ENCODE measurements at places on chromosomes 16 and 17.

DNA sequence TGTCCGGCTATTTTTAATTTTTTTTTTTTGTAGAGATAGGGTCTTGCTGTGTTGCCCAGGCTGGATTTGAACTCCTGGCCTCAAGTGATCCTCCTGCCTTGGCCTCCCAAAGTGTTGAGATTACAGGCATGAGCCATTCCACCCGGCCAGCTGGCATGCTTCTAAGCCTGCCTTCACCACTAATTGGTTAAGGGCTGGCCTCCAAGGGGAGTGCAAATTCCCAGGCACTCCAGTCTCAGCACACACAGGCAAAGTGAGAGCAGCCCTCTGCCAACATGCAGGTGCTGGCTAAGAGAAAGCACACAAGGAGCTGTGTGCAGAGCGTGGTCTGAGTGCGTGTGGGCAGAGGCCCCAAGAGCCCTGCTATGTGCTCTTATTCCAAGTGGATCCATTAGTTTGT, 149.8 kb upstream of the HS3ST2 start:
- no peak for DNase-seq

DNA sequence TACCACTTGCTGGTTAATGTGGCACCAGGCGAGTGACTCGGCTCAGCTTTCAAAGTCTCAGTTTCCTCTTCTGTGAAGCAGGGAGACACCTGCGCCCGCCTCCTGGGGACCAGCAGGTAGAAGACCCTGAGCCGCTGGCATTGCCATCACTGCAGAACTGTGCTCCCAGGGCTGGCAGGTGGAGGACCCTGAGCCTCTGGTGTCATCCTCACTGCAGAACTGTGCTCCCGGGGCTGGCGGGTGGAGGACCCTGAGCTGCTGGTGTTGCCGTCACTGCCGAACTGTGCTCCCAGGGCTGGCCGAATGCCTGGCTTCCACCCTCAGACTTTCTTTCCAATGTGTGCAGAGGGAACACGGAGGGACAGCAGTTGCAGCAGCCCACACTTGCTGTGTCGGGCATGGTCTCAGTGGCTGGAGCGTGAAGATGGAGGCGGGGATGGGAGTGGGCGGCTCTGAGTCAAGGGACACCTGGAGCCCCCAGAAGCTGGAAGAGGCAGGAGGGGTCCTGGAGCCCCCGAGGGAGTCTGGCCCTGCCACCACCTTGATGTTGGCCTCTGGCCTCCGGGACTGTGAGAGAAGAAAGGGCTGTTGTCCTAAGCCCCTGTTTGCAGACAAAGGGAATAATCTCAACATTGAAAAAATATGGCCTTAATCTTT, 75.8 kb upstream of the METTL9 start:
- no peak for DNase-seq

DNA sequence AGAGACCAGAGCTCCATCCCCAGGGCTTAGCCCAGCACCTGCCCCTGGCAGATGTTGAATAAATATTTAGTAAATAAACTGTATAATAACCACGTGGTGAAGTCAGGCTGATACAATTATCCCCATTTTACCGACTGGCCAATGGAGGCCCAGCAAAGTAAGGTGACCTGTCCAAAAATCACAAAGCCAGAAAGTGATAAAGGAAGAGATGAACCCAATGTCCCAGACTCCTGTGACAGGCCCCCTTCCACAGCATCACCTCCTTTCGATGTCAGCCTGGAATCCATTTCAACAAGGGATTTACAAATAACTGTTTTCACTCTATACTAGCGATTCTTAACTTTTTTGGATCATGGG, 5.5 kb downstream of the TVP23A start:
- DNase-seq: no peak

- no peak for DNase-seq
These were observed 8.2 kb downstream of the PRKCA start for GRCh38 chr17:66310528-66311148.
